ENCODE measurements at places on chromosomes 12 and 14. TPM values are rescaled to one million over a fixed set of nuclear protein-coding genes. Genes with fewer than 3 reads are reported as not detected.

DNA sequence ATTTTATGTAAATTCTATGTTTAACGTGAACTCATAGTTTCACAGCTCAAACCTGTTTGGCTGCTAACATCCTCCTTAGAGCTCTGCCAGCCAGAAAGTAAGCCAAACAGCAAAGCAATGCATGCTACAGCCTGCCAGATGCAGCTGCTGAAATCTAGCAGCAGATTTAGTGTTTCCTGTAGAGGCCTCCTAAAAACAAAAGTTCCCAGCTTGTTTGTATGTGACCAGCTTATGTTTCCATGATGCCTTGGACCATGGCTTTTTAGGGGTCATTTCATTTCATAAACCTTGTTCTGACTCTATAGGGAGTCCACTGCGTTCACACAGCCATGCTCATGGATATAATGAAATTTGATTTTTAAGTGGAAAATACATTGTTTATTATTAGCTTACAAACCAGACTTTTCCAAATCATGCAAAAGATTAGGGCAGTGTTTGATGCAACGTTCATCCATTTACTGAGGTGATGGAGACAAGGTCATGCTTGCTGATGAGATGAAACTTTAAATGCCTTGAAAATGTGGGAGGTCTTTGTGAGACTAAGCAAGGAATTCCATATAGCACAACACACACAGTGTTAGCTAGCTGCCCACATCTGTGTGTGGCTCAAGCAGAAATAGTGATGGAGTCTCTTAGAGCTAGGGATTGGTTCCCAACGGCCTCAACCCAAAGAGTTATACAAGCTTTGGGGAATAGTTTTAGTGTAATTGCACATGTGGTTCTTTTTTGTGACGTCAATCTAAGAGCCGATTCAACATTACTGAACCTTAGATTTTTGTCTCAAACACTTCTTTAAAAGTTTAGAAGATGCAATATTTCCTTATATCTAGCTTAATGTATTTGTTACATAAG is 157.5 kb upstream of the LRIG3 start:
- no peak for DNase-seq

DNA sequence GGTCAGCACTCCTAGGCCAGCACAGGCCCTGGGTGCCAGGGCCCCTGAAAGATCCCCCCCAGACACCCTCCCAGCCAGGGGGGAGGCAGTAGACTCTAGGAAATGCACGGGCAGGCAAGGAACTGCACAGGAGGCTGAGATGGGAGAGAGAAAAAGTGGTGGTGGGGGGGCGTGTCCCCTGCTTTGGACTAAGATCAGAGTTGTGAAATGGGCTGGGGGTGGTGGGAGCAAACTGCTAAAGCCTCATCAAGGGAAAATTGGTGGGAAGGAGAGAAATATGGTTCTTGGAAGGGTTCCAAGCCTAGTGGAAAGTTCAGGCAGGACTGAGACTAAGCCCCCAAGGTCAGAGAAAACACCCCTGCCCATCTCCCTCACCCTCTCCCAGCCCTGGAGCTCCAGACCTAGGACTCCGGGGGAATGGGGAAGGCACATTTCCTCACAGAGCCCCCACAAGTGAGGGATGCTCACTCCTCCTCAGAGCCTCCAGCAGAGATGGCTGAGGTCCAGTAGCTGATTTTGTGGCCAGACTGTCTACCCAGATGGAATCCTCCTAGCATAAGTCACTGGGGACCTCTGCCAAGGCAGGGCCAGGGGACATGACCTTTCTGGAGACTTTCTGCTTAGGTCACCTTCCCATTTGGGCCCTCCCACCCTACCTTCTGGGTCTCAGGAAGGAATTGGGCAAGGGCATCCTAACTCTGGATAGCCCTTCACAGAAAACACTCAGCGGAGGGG is 29.8 kb downstream of the FIGNL2 start:
- no peak for DNase-seq

GRCh38 chr12:57487597-57488401 is at the start of gene MARS1:
Gene MARS1, plus strand, starts transcription at chr12:57488068. Its CDS starts 23 bp downstream, at chr12:57488091.
- DNase-seq = peak; percentile 85

Gene PEBP1
- total RNA-seq = 458 TPM

DNA sequence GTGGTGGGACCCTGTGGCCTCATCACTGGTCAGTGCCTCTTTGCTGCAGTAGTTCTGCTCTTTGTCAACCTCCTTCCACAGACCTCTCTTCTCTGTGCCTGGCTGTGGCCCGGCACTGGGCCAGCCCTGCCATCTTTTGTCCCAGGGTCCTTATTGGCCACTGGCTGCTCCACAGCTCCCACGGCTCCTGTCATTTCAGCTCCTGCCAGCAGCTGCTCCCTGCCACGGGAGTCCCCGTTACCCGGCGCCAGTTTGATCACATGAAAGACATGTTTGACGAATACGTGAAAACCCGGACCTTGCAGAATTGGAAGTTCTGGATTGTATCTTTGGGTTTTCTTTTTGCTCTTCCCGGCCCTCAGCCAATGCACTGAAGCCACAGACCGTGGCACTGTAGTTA is 35.4 kb downstream of the IL31 start:
- no peak for DNase-seq

GRCh38 chr12:210277-211141 is 3.4 kb downstream of the SLC6A12 start:
- no peak for DNase-seq

DNA sequence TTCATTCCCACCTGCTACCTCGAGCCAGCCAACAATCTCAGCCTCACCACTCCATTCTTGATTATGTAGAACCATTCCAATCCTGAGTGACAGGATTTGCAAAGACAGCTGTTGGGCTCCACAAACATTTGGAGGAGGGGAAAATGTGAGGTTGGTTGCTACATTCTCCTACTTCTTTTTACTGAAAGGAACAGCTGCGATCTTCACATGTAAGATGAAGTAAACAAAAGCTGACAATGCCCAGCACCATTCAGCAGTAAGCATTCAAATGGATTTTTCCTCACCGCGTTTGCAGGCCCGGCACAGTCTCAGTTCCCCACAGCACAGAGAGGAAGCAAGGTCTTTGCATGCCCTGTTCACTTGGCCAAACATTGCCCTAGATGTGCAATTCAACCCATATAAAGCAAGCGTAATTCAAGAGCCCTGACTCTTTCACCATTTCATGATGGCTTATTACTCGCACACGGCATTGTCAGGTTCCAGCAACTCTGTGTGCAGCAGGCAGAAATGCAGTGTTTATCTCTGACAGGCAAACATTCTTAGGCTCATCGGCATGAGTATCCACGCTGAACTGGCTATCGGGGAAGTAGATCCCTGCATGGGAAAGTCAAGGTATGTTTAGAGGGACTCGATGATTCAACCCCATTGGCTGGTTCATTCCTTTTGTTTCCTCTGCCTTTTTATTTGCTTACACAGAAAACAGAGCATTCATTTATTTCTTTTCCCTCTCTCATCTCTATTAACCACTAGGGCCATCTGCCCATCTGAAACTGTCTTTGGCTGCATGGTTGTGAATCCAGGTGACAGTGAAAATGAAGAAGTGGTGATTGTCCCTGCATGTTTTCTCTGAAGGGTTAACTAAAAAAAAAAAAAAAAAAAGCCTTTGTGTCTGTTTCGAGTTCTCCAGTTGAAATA is 236.1 kb upstream of the PLEKHG7 start:
- DNase-seq = peak; percentile 9

DNA sequence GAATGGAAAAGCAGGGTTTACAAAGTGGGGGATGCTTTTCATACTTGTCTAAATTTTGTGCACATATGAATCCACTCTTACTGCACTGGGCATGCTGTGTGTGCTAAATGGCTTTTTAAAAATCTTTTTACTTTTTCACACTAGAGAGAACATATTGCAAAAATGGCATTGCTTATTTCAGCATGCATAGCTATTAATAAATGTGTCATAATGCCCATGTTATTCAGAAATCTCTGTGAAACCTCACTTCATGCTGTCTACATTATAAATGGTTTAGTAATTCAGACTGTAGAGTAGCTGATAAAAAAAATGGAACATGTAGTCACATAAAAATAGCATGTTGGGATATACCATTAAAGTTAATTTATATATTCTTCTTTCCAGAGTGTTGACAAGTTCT is 593.8 kb downstream of the RPL10L start:
- DNase-seq = no peak

GRCh38 chr14:101761881-101762529 is 496 bp downstream of the PPP2R5C start:
- DNase-seq = no peak

DNA sequence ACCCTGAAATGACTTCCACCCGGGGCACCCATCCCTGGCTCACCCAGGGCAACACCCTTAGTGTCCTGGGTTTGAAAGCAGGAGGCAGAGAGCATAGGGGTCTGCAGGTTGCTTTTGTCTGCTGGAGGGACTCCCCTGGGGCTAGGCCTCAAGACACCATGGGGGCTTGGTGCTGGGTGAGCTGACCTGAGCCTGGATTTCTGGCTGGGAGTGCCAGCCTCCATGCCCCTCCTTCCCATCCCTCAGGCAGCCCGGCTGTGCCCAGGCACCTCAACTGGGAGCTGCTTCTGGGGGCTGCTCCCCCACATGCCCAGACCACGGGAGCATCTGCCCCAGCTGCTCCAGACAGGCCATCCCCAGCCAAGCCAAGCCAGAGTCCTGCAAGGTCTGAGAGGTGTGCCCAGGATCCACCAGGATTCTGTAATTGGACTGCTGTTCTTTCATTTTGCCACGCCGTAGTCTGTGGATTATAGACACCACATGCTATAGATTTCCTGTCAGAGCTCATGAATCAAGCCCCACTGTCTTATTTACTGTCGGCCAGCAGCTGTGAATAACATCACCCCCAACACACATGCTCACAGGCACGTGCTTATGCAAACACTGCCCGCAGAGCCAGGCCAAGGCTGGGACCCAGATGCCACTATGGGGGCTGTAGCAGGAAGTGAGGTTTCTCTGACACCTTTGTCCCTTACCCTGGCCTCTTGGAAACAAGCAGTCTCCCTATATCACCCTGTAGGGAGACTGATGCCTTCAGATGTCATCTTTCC is 29.4 kb upstream of the ESRRB start:
- DNase-seq = no peak

Gene RGS6
- total RNA-seq = 0.63 TPM

GRCh38 chr14:64955297-64955696 is 12.8 kb upstream of the GPX2 start:
- DNase-seq = no peak

Gene FBXO34
- 14.4 TPM for total RNA-seq

DNA sequence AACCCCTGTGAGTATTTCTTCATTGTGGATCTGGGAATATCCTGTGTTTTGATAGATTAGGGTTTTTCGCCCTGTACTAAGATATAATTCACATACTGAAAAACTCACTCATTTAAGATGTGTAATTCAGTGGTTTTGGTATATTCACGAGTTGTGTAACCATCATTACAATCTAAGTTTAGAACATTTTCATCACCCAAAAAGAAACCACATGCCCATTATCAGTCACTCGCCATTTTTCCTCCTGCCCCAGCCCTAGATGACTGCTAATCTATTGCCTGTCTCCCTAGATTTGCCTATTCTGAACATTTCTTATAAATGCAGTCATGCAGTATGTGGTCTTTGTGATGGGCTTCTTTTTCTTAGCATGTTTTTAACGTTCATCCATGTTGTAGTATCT is 67.9 kb upstream of the ATF1 start:
- DNase-seq = no peak

- no peak for DNase-seq
These were observed 133.3 kb downstream of the MON2 start for GRCh38 chr12:62599854-62600437.

Gene SLC10A1
- not detected for total RNA-seq

Gene TMCC3
- total RNA-seq = 3.2 TPM

DNA sequence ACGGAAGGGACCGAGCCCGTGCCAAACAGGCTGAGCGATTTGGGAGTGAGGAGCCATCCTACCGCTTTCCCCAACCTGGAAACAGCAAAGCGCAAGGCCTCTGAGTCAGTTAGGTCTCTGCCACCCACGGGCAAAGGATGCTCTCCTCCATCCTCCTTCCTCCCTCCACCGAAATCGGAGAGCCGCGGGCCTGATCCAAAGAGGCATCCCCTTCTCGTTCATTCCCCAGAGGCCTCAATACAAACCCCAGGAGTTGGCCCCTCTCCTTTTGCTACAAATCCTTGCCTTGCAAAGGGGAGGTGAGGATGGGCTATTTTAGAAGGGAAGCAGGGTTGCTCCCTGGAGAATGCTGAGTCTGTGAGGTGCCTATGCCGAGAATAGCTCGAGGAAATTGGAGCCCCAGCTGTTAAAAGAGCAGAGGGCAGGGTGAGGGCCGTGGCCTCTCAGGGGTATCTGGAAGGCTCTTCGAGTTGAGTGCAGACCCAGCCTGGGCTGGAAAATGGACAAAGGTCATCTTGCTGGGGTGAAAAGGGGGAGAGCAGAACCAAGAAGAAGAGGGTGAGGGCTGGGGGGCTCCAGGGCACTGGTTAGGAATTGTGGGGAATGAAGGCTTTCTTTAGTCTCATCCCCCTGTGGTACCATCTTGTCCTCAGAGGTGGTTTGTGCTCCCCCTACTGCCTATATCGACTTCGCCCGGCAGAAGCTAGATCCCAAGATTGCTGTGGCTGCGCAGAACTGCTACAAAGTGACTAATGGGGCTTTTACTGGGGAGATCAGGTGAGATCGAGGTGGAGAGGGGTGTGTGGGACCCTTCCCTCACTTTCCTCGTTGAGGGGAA is 1.1 kb downstream of the TPI1 start:
- DNase-seq = peak; percentile 52

GRCh38 chr12:51345681-51346080 is 798 bp downstream of the CELA1 start:
- DNase-seq = no peak

Gene GARIN6
- total RNA-seq = not detected

DNA sequence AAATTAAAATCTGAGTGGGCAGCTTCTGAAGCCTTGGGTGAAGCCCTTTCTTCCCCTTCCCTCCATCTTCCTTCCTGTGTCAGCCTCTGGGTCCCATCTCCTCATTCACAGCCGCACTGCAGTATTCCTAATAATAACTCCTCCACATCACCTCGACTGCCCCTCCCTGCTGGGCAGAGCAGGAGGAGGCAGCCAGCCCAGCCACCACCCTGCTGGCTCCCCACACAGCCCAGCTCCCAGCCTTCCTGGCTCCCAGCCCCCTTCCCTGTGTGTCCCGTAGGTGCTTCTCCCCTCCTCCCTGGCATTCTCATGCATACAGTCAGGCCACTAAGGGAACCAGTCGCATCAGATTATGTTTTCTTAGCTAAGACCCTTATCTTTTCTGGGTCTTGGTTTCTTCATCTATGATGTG is 3.7 kb downstream of the IFFO1 start:
- DNase-seq = no peak

Gene CABP1
- total RNA-seq = 8.5 TPM

Gene EEA1
- total RNA-seq = 16.5 TPM

Gene CELA1
- total RNA-seq = not detected

GRCh38 chr14:52380294-52380693 is 66.2 kb downstream of the PTGER2 start:
- no peak for DNase-seq

Gene CCDC198
- not detected for total RNA-seq

DNA sequence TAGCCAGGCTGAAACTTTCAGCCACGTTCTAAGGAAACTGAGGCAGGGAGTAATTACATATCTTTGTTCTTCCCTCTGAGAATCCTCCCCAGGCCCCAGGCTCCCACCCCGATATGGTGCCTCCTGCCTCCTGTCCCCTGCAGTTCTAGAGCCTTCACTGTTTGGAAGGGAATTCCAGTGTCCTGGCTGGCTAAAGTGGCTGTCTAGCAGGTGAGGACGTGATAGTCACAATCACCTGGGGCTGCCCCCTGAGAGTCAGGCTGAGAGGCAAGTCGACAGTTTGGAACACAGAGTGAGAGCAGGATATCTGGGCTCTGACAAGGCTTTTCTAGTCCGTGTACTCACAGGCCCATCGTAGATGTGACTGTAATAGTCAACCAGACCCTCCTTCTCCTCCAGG is 6.3 kb upstream of the RPAP3 start:
- no peak for DNase-seq
